ENCODE measurements at places on chromosomes 6 and 20.

GRCh38 chr6:74755196-74755595, 450.7 kb downstream of the COL12A1 start:
- no peak for DNase-seq

DNA sequence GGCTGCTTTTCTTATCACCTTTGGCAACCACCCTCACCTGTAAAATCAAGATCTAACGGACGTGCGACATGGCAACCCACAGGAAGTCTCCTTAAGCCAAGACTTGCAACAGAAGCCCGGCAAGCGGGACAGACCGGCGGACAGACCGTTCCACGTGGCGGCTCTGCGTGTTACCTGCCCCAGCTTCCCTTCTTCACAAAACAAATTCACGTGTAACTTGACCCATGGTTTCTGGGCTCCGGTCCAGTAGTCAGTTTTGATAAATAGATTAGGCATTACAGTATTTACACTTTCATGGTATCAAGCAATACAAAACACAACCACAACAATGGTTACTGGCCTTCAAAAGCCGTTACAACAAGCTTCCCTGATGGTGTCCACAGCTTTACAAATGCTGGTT, 133.8 kb downstream of the PRND start:
- no peak for DNase-seq

DNA sequence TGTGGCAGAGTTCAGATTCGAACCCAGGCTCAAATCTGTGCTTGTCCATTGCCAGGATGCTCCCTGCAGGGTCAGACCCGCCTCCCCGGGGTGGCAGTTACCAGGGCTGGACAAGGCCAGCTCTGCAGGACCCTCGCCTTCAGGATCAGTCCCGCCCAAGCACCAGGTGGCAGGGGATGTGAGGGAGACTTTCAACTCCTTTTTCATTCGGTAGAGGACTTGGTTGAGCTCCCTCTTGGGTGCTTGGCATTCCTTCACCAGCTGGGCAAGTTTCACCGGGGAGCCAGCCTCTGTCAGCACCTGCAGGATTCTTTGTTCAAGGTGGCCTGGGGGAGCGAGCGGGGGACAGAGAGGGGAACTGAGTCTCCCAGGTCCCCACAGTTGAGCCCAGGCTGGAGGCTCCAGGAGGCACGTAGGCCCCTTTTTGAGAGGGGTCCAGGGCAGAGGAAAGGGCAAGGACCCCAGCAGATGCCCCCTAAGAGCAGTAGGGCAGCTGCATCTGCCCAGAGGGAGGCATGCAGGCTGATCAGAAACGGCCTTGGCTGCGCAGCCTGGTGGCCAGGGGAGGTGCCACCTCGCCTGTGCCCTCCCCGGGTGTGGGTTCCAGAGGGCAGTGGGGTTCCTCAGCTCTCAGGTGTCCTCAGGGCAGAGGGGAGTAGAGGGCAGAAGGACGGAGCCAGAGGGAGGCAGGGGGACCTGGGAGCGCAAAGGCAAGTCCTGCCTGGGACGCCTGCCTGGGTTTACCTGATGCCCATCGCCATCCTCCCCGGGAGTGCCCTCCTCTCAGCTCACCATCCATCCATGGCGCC, 3.9 kb downstream of the ZBP1 start:
- no peak for DNase-seq

GRCh38 chr6:147459780-147460179, 48.7 kb upstream of the SAMD5 start:
- no peak for DNase-seq

GRCh38 chr6:65667916-65668656, 38.9 kb downstream of the EYS start:
- DNase-seq = no peak

- no peak for DNase-seq
Observed at GRCh38 chr6:3616565-3617176, 134.8 kb downstream of the PXDC1 start.

- DNase-seq = no peak
Observed at GRCh38 chr6:91167846-91168245, 581.0 kb upstream of the MAP3K7 start.
